Omental fat pad (tissue), 4 donors: ENCODE measurements at places on chromosomes 1 and 21. TPM values are rescaled to one million over a fixed set of nuclear protein-coding genes. Genes with fewer than 3 reads are reported as not detected.

DNA sequence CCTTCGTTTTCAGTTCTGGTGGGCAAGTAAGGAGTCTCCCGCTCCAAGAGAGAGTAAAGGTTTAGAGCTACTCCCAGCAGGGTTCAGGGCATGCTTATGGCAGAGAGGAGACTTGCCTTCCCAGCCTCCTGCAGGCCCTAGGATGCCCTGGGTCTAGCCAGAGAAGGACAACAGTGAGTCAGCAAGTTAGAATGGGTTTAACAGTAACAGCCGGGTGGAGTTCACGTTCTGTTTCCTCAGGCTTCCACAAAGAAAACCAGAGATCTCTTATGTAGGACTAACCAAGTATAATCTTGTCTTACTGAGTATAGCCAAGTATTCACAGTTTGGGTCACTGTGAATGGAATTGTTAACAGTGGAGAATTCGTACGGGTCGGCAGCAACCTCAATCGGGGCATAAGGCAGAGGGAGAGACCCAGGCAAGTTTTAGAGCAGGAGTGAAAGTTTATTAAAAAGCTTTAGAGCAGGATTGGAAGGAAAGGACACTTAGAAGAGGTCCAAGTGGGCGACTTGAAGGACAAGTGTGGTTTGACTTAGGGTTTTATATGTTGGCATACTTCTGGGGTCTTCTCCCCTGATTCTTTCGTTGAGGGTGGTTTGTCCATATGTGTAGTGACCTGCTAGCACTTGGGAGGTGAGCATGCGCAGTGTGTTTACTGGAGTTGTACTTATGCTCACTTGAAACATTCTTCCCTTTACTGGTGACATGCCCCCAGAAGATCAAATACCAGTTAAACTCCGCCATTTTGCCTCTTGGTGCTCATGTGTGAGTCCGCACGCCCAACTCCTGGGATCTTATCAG lies 4.5 kb downstream of the OVAAL start:
- DNase-seq, result no peak

- no peak for DNase-seq
These were observed 567.2 kb downstream of the PTPRU start for GRCh38 chr1:29803486-29803885.

DNA sequence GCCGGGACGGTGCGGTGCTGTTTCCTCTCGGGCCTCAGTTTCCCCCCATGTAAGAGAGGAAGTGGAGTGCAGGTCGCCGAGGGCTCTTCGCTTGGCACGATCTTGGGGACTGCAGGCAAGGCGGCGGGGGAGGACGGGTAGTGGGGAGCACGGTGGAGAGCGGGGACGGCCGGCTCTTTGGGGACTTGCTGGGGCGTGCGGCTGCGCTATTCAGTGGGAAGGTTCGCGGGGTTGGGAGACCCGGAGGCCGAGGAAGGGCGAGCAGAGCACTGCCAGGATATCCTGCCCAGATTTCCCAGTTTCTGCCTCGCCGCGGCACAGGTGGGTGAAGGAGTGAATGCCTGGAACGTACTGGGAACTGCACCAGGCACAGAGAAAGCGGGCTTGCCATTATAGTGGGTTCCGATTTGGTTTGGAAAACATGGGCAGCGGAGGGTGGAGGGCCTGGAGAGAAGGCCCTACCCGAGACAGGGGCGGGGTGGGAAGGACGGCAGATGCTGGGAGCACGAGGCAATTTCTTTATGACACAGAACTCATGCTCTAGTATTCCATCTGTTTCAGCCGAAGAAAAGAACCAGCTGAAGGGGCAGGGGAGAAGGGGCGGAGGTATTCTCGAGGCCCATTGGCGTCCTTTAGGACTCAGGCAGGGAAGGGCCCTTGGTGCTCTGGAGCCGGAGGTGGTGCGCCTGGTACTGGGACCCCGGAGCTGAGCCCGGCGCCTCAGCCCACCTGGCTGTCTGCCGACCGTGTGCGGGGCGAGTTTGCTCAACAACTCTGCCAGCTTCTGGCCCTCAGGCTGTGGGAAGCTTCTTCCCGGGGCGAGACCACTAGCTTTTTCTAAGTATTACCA lies 960 bp downstream of the PCSK9 start:
- DNase-seq, result no peak

GRCh38 chr1:201883786-201884185 lies 4.9 kb upstream of the SHISA4 start:
- no peak for DNase-seq

DNA sequence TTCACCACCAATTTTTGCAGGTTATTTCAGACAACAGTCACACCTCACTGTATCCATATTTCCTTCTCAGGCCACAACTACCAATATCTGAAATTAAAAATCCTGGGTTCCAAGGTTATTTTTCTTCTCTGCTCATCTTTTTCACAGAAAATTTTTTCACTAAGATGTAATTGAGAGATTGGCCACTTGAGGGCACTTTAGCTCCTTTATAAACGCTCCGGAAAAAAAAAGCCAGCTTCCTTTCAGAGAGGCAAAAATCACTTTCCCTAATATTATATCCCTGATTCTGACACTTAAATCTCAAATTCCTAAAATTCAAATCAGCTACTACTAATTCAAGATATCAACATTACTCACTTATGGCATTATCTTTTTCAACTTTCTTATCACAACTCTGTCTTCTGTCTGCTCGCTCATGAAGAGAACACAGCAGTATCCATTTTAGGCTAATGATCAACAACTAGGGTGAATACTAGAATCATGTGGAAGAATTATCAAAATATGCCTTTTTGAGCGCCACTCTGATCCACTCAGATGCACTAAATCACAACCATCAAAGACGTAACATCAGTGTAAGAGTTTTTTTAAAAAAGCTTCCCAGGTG lies 101.4 kb upstream of the RGS1 start:
- no peak for DNase-seq

GRCh38 chr1:6200188-6200809 lies 904 bp upstream of the RPL22 start:
- no peak for DNase-seq

LCE2B gene
- total RNA-seq, result not detected

DRAXIN gene
- total RNA-seq, result not detected

DNA sequence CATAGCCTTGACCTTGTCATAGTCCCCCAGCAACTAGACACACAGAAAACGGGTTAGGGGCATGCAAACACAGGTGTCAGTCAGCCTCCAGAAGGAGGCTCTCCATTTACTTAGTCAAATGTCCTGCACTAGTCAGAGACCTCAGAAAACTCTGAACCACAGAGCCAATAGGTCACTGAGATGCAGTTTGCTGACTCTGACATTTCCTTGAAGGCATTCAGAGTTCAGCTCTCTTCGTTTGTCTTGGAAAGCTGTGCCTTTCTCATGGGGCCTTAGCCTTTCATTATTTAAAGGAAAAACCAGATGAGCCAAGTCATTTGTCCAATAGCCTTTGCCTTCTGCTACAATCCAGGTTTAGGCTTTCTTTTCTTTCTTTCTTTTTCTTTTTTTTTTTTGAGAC lies 3.5 kb downstream of the OLFML2B start:
- DNase-seq, result no peak

NSL1 gene
- 32.2 TPM for total RNA-seq

DNA sequence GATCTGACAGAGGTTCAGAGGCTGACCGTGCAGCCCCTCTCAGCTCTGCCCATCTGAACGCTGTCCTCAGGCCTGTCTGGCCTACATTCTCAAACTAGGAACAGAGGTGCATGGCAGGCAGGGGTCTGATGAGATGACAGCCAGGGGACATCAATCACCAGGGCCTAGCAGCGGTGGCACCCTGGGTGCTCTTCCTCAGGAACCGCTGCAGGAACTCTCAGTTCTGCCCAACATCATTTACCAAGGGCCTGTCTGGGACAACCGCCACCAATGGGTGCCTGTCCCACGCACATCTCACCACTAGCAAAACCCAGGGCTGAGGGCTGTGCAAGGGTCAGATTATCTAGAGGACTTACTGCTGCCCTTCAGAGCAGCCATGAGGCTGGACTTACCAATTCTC lies 245.7 kb downstream of the TOMM20 start:
- DNase-seq, result no peak

- DNase-seq, result no peak
These were observed 175.8 kb downstream of the TNFSF18 start for GRCh38 chr1:172874950-172875349.

DNA sequence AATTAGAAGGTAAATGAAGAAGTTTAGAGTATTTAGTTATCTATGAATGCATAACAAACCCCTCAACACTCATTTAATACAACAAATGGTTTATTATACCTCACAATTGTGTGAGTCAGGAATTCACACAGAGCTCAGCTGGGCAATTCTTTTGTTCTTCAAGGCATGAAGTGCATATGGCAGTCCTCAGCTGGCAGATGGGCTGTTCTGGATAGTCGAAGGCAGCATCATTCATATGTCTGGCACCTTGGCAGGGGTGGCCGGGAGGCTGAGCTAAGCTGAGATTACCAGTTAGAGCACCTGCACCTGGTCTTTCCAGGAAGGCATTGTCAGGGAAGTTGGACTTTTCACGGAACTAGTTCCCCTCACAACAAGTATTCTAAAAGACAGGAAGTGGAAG lies 286.2 kb upstream of the DUSP10 start:
- DNase-seq, result no peak

EPHA10 gene
- not detected for total RNA-seq
